ENCODE measurements at places on chromosomes 2 and 18. TPM values are rescaled to one million over a fixed set of nuclear protein-coding genes. Genes with fewer than 3 reads are reported as not detected.

- no peak for DNase-seq
Measured at GRCh38 chr2:195106681-195107380, 550.2 kb upstream of the SLC39A10 start.

- DNase-seq: no peak
Measured at GRCh38 chr2:229715895-229716507, 1.6 kb upstream of the DNER start.

- no peak for DNase-seq
Measured at GRCh38 chr2:161424394-161424769, 8.3 kb downstream of the TBR1 start.

GRCh38 chr18:3526421-3527354 is 76.7 kb downstream of the TGIF1 start:
- no peak for DNase-seq

- no peak for DNase-seq
Measured at GRCh38 chr2:132429941-132430573, 13.5 kb downstream of the GPR39 start.

DNA sequence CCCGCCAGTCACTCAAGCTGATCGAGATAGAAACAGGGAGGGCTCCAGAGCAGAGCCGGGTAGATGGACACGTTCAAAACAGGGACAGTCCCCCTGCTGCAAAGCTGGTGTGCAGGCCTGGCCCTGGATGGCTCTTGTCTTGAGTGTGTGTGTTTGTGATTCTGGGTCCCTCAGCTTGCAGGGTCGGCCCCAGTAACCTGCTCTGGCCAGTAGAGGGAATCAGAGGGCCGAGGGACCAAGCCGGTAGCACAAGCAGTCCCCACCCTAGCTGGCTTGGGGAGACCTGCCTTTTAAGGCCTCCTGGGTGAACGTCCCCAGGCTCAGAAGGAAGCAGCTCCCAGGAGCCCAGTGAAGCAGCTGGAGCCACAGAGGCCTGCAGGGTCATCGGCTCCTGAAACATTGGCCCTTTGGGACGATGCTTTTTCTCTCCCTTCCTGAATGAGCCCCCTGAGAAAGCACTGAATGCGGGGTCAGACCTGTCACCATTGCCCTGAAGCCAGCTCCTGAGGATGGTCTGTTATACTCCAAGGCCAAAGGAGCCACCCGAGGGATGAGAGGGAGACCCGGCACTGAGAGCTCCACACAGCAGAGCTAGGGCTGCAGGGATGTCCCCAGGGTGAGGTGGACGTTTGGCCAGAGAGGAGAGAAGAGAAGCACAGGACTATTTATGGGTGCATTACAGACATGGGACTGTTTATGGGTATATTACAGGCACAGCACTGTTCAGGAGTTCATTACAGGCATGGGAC is 15.4 kb upstream of the MLPH start:
- DNase-seq: peak; percentile 82

DNA sequence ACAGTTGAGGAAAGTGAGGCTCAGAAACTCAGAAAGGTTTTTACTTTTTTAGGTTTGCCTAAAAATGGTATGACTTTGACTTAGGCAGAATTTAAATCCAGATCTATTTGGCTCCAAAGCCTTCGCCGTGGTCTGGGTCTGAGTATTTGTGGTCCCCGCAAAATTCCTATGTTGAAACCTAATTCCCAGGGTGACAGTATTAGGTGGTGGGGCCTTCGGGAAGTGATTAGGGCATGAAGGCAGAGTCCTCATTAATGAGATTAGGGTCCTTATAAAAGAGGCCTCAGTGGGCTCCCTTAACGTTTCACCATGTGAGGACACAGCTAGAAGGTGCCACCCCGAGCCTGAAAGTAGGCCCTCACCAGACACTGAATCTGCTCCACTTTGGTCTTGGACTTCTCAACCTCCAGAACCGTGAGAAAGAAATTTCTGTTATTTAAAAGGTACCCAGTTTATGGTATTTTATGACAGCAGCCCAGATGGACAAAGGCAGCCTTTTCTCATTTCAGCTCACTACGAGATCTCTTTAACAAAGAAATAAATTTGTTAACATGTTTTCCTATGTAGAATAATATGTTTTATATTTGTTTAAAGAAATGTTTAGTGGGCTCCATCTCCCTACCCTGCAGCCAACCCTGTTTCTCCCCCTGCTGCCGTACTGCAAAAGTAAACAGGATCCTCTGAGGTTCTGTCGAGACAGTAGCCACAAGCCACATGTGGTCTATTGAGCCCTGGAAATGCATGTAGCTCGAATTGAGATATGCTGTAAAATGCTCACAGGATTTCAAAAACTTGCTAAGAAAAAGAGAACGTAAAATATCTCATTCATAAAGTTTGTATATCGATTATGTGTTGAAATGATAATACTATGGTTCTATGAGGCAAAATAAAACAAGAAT is 80.6 kb downstream of the MOGAT1 start:
- DNase-seq: no peak

- DNase-seq: no peak
Measured at GRCh38 chr2:102910724-102911123, 148.9 kb downstream of the TMEM182 start.

- no peak for DNase-seq
Measured at GRCh38 chr18:7482342-7482741, 84.8 kb upstream of the PTPRM start.

- peak; percentile 11 for DNase-seq
Measured at GRCh38 chr2:151575338-151575737, 158.9 kb downstream of the NEB start.

- DNase-seq: no peak
Measured at GRCh38 chr18:68676913-68677312, 38.0 kb downstream of the TMX3 start.

DNA sequence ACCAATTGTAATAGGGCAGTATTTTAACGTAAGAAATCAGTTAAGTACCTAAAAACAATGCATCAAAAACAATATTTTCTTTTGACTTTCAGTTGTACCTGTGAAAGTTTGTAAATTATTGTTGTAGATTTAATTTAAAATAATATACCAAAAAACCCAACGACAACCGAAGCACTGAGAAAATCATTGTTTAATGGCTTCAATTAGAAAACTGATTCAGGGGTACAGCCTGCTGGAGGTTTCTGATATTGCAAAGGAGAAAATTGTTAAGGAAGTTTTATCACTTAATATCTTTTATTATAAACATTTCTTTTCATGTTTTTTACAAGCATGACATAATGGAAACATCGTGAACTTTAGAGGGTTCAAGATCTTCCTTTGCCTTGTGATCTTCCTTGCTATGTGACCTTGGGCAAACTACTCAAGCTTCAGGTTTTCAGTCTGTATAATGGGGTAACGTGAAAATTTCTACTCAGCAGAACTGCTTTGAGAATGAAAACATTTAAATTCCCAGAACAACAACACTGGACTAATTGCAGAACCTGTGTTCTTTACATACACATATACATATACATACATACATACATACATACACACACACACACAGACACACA is 76.3 kb upstream of the GLS start:
- no peak for DNase-seq

Gene CERKL
- not detected for total RNA-seq

Gene LIMS3
- 3.2 TPM for total RNA-seq

Gene ASB18
- total RNA-seq: under 0.01 TPM

Gene FMNL2
- 26.2 TPM for total RNA-seq

Gene DSG1
- total RNA-seq: not detected

Gene NOP58
- total RNA-seq: 41.3 TPM

Gene OBSL1
- 60.4 TPM for total RNA-seq

Gene UGT1A9
- not detected for total RNA-seq
